ENCODE measurements at places on chromosomes 3 and 15.

DNA sequence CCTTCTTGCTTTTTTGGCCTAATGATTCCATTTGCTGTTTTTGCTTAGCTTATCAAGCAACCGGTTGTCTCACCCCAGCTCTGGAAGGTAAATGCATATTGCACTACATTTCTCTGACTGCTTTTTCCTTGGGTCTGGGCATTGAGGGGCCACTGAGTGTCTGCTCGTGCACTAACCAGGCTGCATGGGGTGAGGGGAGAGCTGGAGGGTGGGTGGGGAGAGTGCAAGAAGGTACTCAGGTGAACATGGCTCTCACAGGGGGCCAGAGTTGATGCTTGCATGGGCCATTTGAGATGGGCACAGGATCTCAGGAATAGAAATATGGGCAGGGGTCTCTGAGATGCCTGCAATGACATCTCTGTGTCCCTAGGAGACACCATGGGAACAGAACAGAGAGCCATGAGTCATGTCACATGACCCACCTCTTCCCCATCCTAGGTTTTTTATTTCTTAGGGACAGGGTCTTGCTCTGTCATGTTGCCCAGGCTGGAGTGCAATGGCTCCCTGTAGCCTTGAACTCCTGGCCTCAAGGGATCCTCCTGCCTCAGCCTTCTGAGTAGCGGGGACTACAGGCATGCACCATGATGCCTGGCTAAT lies 6.2 kb downstream of the ALPK3 start:
- no peak for DNase-seq

- no peak for DNase-seq
Observed at GRCh38 chr3:1613962-1614361, 484.7 kb upstream of the CNTN4 start.

- DNase-seq: peak; percentile 23
Observed at GRCh38 chr15:34336991-34337556, 507 bp downstream of the SLC12A6 start.

DNA sequence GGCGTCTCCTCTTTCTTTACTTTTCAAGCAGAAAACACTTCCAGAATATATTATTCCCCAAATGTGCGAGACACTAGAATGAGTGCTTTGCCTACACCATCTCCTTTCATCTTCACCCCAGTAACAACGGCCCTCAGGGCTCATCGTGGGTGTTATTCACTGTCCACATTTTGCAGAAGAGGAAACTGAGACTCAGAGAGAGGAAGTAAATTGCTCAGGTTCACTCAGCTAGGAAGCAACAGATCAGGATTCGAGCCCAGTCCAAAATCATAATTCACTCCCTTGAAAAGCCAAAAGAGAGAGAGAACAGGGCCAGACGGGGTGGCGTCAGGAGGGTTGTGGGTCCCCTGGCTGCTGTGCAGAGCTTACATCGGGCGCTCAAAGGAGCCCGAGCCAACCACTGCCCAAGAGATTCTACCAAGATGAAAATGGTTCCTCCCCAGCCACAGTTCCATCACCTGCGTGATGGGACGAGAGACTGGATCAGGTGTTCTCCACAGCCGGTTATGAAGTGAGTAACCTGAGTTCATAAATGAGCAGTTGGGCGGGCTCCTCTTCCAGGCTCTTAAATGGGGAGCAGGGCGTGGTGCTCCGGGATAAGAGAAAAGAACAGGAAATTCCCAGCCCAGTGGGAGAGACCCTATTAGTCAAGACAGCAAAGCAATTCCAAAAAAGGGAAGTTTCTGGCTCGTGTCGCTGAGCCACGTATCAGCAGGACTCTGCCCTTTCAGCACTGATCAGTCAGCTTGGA lies 48.6 kb upstream of the FLNB start:
- no peak for DNase-seq

DNA sequence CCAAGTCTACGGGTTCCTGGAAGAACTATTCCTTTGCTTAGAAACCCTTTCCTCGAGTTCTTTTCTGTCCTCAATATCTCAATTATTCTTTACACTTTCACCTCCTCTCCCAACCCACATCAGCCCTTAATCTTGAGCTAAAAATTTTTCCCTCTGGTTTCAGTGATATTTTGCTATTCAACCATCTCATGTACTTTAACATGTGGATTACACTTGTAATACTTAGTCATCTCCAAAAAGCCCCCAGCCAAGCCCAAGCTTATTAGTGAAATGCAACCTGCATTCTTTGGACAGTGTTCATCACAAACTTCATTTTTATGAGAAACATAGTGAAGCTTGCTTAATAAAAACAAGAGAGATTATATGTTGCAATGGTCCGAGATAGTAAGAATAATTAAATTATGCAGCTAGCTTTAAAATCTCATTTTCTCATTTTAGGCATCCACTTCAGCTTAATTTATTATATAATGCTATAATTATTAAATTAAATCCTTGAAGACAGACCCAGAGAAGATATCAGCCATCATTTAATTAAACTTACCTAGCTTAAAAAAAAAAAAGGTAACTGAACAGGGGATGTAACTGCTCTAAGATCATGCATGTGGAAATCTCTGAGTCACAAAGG lies 534.5 kb upstream of the TBL1XR1 start:
- DNase-seq: no peak

DNA sequence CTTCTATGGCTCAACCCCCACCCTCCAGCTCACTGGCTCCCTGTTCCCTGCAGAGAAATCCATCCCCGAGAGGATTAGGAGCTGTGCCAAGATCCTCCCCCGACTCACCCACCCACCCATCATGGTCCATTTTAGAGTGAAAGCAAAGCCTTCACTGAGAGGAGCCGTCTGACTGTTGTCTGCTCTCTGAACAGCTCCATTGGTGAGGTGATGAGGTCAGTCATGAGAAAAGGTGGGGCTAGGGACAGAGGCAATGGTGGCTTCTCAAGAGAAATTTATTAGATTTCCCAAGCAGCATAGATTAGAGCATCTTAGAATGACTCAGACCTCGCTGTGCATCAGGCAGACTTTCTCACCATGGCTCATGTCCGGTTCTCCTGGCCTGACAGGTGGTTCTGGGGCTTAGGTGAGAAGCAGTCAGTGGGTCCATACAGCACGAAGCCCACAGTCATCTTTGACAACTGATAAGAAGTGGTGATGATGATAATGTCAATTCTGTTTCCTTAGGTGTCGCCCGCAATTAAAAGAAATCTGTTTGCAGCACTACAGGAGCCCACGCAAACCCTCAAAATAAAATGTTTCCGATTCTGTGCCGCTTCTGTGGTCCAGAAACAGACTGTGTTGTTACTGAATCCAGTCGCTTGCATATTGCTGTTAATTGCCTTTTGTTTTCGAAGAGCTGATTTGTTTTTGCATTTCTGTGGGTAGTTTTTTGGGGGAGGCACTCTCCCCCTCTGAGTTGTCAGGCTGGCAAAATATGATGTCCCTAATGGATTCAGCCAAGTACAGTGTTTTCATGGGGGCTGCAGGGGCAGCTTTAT lies 24.8 kb upstream of the RHO start:
- no peak for DNase-seq

DNA sequence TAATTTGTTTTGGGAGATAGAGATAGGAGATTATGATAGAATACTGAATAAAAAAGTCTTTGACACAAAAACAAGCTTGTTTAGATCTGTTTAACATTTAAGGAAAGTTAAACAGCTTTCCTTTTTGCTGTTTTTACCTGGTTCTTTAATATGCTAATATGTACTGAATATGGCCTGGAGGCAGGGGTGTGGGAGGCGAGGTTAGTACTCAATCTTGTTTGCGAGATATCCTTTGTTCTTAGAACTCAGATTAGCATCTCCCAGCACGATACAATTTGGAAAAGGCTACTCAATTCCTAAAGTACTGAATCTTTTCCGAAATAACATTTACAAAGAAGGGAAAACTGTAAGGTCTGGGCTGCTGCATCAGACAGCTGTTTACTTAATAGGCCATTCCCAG lies 40.8 kb upstream of the ST3GAL6 start:
- no peak for DNase-seq

Data from activated CD8-positive, alpha-beta memory T cell treated with anti-CD3 and anti-CD28 coated beads, Interleukin-2, amount 50 U/mL, for 4 hours (primary cell).